ENCODE measurements at places on chromosomes 2 and 18. TPM values are rescaled to one million over a fixed set of nuclear protein-coding genes. Genes with fewer than 3 reads are reported as not detected.

GRCh38 chr2:191848771-191849767 is 2.2 kb upstream of the CAVIN2 start:
- DNase-seq: no peak

GRCh38 chr18:58687871-58688308 is 16.6 kb downstream of the MALT1 start:
- DNase-seq: no peak

DNA sequence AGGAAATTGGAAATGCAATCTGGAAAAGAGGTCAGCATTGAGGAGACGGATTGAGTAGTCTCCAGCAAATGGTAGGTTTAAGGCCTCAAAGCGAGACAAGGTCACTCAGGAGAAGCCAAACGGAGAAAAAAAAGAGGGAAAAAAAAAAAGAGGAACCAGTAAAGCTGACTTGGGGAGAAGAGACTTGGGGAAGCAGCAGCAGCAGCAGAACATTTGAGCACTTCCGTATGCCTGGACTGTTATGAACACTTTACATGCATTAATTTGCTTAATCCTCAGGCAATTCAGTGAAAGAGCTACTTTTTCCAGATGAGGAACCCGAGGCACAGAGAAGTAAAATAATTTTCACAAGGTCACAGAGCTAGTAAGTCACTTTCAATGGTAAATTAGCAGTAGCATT is 81.3 kb downstream of the OSBPL6 start:
- no peak for DNase-seq

The AMER3 gene
- total RNA-seq: not detected

DNA sequence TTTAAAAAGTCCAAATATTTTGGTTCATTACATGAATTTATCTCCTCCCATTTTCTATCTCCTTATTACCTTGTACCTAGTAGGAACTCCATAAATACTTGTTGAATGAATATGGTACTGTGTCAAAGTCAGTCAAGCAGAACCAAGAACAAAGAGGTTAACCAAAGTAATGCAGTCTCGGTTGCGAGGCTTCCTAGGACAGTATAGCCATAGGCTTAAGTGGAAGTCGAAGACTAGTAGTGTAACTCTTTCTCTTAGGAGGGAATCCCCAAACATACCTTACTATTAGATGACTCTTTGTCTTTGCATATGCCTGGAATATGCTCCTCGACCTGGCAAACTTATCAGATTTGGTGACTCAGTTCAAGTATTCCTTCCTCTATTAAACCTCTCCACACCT is 4.8 kb downstream of the LIPT1 start:
- no peak for DNase-seq

DNA sequence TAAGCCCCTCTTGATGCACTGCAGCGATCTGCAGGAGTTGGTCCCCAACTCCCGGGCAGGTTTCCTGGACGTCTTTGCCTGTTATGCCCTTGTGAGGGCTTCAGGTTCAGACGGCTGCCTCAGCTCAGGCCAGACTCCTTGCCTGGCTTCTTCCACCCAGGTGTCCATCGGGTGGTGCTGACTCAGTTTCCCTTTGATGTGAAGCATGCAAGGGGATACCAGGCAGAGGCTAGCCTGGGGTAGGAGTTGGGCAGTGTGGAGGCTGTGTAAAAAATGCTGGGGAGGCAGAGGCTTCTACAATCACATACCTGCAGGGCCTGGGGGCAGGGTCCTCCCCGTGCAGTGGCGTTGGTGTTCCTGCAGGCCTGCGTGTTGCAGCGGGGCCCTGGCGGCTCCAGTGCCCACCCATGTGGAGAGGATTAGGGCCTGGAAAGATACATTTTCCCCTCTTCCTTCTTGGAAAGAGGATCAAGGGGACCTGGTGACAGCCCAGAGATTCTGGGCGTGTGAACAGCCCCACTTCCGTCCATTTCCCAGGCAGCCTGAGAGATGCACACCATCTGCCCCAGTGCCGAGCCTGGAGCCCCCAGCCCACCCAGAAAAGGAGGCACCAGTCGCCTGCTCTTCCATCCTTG is 338.3 kb downstream of the DYSF start:
- no peak for DNase-seq

DNA sequence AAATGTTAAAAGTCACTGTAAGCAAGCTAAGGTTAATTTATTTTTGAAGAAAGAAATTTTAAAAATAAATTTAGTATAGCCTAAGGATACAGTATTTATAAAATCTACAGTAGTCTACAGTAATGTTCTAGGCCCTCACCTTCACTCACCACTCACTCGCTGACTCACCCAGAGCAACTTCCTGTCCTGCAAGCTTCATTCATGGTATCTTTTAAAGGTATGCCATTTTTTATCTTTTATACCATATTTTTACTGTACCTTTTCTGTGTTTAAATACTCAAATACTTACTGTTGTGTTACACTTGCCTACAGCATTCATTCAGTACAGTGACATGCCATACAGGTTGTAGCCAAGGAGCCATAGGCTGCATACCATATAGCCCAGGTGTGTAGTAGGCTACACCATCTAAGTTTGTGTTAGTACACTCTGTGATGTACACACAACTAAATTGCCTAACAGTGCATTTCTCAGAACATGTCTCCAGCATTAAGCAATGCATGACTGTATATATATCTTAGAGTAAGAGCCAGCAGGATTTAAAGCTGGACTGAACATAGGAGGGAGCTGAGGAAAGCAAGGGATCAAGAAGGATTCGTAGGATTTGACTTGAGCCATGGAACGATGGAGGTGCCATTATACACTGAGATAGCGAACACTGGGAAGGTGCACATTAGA is 83.1 kb upstream of the KLF7 start:
- DNase-seq: no peak

The SAP130 gene
- total RNA-seq: 22.5 TPM

The TRIM43 gene
- total RNA-seq: not detected

- DNase-seq: no peak
These were observed 138.7 kb downstream of the PRKCE start for GRCh38 chr2:45789961-45790723.

The SIX3 gene
- not detected for total RNA-seq

DNA sequence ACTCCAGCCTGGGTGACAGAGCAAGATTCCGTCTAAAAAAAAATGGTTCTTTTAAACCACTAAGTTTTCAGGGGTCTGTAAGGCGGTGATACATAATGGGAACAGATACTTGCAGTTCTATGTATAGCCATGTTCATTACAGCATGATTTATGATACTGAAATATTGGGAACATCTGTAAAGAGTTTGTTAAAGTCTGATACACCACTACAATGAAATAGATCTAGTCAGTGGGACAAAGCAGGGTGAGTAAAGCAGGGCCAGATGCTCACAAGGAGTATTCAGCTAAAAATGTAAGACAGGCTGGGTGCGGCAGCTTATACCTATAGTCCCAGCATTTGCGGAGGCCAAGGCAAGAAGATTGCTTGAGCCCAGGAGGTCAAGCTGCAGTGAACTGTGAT is 6.2 kb upstream of the ING5 start:
- DNase-seq: no peak

DNA sequence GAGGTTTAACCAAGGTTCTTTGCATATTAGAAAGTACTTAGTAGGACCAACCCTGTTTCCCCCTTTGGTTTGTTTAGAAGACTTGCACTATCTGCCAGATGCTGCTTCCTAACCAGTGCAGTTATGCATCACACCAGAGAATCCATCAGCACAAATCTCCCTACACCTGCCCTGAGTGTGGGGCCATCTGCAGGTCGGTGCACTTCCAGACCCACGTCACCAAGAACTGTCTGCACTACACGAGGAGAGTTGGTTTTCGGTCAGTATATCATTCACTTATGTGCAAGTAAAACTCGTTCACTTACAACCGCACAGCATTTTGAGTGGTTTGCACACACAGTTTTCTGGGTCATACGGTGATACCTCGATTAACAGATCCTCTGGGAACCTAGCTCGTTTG is 69.7 kb downstream of the ZNF532 start:
- no peak for DNase-seq

DNA sequence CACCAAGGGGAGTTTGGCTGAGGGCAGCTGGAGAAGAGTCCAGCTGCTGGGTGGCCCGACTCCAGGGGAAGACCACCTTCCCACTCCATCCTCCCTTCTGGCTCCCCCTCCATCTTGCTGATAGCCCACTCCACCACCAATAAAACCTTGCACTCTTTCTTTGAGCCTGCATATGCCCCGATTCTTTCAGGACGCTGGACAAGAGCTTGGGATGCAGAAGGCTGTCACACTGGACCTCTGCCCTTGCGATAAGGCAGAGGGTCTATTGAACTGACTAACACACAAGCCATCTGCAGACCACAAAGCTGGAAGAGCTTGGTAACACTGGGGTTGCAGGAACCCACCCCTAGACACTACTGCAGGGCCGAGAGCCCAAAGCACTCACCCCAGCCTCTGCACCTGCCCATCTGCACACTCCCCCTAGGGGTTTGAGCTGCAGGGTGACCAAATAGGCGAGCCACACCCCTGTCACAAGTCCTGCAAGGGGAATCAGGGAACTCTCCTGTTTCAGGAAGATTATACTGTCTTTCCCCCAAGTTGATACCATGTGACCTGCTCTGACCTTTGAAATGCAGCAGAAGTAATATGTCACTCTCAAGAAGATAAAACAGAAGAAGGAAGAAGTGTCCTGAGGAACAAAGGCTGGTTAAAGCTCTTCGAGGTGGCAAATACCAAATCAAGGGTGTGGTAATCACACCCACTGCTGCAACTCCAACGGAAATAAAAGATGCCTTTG is 70.5 kb downstream of the SMAD4 start:
- no peak for DNase-seq

DNA sequence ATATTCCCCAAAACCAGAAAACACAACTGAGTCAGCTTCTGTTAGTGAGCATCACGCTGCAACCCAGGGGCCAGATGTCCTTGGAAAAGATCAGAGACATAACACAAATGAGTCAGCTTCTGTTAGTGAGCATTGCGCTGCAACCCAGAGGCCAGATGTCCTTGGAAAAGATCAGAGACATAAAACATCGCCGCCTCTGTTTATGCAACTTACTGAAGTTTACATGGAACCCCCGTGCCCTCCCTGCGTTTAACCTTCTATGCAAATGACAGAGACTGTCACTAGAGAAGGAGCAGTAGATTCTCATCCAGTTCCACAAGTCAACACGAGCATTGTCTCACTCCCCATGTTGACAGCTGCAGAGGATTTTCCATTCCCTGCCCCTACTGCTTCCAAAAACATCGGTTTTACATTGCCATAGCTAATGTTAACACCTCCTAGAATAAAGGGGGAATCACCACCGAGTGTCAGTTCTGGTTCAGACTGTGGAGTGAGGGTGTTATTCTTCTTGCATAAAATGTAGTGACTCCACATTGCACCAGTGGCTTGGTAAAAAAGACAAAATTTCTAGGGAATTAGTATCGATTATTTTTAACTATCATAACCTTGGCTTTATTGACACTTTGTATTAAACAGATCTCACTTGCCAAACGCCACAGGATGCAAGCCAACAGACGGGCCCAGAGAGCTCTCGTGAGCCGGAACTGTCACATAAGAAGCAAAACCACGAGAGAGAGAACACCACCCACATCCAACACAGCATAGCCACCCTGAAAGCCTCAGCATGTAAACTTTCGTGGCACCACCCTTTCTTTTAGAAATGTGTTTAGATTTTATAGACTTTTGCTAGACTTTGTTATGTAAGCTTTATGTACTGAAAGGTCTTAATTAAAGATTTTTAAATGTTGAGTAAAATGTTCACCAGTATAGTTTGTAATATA is 87.7 kb downstream of the SH3YL1 start:
- DNase-seq: no peak

- DNase-seq: no peak
These were observed 489.9 kb downstream of the NYAP2 start for GRCh38 chr2:225889452-225889851.

- no peak for DNase-seq
These were observed 977.3 kb upstream of the CDH2 start for GRCh38 chr18:29154196-29154757.

- DNase-seq: no peak
These were observed 843.0 kb downstream of the DPP10 start for GRCh38 chr2:115285416-115285815.

The DES gene
- total RNA-seq: 1,211 TPM

The SERPINB4 gene
- total RNA-seq: not detected

The SCG2 gene
- total RNA-seq: 0.39 TPM

The UGT1A5 gene
- 21.3 TPM for total RNA-seq

DNA sequence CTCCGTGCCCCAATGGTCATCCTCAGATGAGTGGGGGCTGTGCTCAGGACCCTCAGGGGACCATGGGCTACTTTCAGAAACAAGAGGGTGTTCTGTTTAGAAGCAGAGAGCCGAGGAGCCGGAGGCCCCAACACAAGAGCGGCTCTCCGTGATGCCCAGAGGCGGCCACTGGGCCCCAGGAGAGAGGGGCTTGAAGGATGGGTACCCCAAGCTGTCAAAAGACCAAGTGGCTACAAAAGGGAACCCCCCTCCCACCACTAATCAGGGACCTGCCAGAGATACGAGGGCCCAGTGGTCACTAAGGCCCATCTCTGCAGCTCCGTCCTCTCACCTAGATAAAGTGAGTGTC is 93.6 kb downstream of the HDAC4 start:
- DNase-seq: no peak

DNA sequence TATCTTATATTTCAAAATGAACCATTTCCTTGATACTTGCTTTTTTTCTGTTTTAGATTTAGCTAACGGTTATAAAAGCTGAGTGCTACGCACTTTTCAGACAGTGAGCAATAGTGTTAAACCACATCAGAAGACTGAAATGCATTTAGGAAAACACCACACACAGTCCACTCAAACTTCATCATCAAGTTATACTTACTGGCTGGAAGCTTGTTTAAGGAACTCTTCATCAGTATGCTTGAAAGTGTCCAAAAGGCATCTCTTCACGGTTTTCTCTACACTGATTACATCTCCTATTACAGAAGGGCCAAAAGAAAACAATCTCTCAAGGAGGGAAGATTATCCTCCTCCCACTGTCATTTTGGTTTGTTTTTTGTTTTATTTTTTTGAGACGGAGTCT is 19.7 kb downstream of the ILKAP start:
- no peak for DNase-seq

- DNase-seq: no peak
These were observed 47.6 kb upstream of the SLC30A6 start for GRCh38 chr2:32118055-32118454.

The HOXD12 gene
- total RNA-seq: not detected

The ALKAL2 gene
- total RNA-seq: 1.9 TPM

DNA sequence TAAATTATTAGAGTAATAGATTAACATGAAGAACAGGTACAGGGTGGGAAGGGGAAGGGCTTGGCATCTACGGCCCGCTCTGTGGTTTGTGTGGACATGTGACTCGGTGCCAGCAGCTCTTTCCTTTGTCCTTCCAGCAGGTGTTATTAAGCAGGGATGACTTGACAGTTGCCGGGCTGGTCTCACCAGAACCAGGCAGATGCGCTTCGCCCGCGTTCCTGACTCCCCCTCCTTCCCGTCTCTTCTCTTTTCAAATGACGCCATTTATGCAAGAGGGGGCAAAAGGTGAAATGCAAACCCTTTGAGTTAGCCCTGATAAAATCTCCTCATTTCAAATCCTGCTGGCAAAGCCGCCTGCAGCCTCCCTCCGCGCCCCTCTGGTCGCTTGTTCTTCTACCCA is 38.9 kb upstream of the MGAT4A start:
- no peak for DNase-seq
